ENCODE measurements at places on chromosomes 6 and 20.

- H3K4me3 ChIP-seq = no peak overlapping the region
- H3K27me3 ChIP-seq = no peaks in the 10 kb centered on the region
These were observed 455.1 kb upstream of the HSF2 start for GRCh38 chr6:121944354-121944753.

DNA sequence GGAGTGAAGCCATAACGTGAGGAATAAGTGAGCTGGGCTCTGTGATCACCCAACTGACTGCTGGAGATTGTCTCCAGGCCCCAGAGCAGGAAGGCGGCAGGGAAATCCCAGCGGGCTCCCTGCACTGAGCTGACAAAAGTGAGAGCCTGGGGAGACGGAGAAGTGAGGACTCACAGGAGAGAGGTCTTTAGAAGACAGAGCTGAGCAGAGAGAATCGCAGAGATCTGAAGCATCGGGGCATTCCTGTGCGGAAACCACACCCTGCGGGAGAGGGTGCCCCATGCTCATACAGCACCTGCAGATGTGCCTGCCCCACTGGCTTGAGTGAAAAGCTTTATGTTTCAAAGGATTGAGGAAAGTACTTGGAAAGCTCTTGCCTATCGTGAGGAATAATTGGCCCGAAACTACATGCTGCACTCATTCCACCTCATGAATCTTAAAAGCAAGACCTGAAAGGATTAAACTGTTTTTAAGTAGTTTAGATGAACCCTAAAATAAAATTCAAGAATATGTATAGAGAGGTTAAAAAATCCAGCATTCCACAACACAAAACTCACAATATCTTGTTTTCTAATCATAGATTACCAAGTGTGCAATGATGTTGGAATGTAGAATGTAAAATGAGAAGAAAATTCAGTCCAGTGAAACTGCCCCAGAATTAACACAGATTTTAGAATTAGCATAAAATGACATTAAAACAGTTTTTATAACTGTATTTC is 17.7 kb upstream of the THBS2 start:
- H3K36me3 ChIP-seq = no peaks in the 10 kb centered on the region
- H3K4me3 ChIP-seq = no peak overlapping the region
- H3K27me3 ChIP-seq = no peaks in the 10 kb centered on the region
- H3K4me1 ChIP-seq = no peaks in the 10 kb centered on the region
- DNase-seq = no peak

GRCh38 chr6:16761471-16762267 is 409 bp upstream of the ATXN1 start:
- peak overlapping the region; percentile 44 for H3K4me3 ChIP-seq
- H3K27me3 ChIP-seq = no peaks in the 10 kb centered on the region
- peaks cover 30% of the 10 kb centered on the region for H3K4me1 ChIP-seq
- H3K27ac ChIP-seq = peak overlapping the region; percentile 99
- no peaks in the 10 kb centered on the region for H3K36me3 ChIP-seq
- DNase-seq = peak; percentile 95

DNA sequence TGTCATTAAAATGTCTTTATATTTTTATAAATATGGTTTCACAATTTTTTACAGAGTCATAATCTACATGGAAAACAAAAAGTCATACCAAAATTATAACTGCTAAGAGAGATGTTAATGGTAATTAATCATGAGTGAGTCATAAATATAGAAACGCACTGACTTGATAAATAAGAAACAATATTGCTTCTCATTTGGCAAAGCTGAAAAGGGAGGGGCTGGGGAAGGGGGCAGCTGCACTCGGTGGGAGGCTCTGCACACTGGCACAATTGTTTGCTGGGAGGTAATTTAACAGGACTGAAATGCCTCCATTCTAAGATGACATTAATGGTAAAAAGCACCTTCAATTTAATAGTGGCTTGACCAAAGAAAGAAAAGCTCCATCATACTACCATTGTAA is 133.3 kb upstream of the AGPAT4 start:
- H3K4me1 ChIP-seq = no peaks in the 10 kb centered on the region
- no peaks in the 10 kb centered on the region for H3K27me3 ChIP-seq
- DNase-seq = no peak
- no peaks in the 10 kb centered on the region for H3K36me3 ChIP-seq

DNA sequence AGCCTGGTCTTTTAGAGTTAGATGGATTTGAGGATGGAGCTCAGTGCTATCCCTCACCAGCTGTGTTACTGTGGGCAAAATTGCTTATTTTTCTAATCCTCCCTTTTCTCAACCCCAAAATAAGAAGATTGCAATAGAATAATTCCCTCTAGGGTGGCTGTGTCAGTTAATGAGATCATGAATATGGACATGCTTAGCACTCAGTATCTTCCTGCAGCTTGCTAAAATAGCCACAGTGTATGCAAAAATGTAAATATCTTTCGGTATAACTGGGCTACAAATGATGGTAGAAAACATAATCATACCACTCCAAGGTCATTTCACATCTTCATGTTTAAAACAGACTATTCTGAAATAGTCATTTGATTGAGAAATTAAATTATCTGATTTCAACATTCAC is 35.7 kb downstream of the ZNF334 start:
- no peak overlapping the region for H3K4me3 ChIP-seq
- no peak overlapping the region for H3K27ac ChIP-seq
- H3K27me3 ChIP-seq = no peaks in the 10 kb centered on the region
- H3K36me3 ChIP-seq = no peaks in the 10 kb centered on the region
- no peak for DNase-seq

DNA sequence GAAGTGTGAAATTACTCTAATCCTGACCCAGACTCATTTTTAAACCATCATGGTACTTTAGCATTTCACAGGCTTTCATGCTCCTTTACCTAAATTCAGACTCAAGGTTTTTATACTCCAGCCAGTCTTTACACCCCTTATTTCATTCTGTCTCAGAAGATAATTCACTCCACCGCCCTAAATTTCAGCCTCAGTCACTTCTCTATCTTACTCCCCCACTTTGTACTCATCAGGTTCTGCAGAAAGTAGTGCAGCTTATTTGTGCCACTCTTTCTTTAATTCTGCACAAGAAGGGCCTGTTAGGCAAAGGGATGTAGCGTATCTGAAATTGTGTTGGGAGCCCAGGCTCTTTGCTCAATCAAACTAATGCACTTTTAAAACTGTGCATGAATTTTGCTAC is 205.5 kb downstream of the ARHGAP18 start:
- no peak overlapping the region for H3K27ac ChIP-seq
- no peak for DNase-seq
- H3K27me3 ChIP-seq = no peaks in the 10 kb centered on the region
- H3K36me3 ChIP-seq = no peaks in the 10 kb centered on the region
- no peak overlapping the region for H3K4me3 ChIP-seq

DNA sequence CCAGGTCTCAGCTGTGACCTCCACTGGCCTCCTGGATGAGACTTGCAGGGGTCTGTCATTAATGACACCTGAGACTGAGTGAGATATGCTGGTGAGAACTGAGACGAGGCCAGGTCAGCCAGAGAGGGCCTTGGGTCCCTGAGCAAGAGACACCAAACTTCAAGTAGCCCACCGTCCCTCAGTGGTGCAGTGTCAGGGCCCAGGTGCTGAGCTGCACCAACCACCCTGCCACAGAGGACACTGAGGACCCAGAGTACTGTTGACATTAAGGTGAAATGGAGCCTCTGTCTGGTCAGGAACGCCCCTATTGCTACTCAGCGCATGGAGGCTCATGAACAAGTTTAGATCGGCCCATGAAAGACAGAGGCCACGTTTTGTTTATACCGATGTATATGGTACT is 64.1 kb upstream of the SCP2D1 start:
- no peak overlapping the region for H3K27ac ChIP-seq
- H3K4me3 ChIP-seq = no peak overlapping the region
- DNase-seq = no peak
- no peaks in the 10 kb centered on the region for H3K27me3 ChIP-seq
- peaks cover 4% of the 10 kb centered on the region for H3K36me3 ChIP-seq

GRCh38 chr6:105748737-105749161 is 337.4 kb upstream of the PRDM1 start:
- no peak overlapping the region for H3K4me3 ChIP-seq
- peaks cover 21% of the 10 kb centered on the region for H3K4me1 ChIP-seq
- H3K27me3 ChIP-seq = no peaks in the 10 kb centered on the region

DNA sequence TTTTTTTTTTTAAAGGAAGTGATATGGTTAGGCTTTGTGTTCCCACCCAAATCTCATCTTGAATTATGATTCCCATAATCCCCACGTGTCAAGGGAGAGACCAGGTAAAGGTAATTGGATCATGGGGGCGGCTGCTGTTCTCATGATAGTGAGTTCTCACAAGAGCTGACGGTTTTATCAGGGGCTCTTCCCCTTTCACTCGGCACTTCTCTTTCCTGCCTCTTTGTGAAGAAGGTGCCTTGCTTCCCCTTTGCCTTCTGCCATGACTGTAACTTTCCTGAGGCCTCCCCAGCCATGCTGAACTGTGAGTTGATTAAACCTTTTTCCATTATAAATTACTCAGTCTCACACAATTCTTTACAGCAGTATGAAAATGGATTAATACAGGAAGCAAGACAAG is 64.3 kb downstream of the ZFP64 start:
- H3K27me3 ChIP-seq = no peaks in the 10 kb centered on the region
- no peak overlapping the region for H3K27ac ChIP-seq
- H3K4me3 ChIP-seq = no peak overlapping the region
- no peaks in the 10 kb centered on the region for H3K36me3 ChIP-seq
- no peak for DNase-seq

DNA sequence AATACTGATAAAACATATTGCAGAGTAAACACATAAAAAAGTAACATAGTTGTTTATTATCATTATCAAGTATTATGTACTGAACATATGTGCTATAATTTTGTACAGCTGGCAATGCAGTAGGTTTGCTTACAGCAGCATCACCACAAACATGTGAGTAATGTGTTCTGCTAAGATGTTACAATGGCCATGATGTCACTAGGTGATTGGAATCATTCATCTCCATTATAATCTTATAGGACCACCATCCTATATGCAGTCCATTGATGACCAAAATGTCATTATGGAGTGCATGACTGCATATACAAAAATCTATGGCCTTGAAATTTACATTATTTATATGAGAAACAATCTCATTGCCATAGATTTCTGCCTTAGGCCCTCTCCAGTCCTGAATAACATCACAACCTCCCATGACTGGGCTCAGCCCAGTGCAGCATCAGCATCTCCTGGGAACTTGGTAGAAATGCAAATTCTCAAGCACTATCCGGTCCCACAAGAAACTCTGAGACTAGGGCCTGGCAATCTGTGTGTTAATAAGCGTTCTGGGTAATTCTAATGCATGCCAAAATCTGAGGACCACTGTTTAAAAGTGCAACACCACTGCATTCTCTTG is 352.0 kb upstream of the MARCKS start:
- no peaks in the 10 kb centered on the region for H3K27me3 ChIP-seq
- H3K4me1 ChIP-seq = no peaks in the 10 kb centered on the region
- no peaks in the 10 kb centered on the region for H3K36me3 ChIP-seq
- no peak overlapping the region for H3K27ac ChIP-seq
- no peak for DNase-seq
- H3K4me3 ChIP-seq = no peak overlapping the region

DNA sequence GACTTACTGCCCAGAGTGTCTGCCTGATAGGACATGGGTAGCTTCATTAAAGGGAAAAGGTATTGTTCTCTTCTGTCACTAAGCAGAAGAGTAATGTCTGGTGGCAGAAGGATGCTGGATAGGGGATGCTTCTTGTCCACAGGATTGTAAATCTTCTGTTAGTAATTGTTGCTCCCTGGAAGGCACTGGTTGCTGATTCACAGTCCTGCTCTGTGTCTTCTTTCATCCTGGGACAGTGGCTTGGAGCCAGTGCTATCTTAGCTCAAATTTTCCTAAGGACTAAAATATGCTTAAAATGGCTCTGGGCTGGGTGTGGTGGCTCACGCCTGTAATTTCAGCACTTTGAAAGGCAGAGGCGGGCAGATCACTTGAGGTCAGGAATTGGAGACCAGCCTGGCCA is 48.0 kb downstream of the SYTL3 start:
- H3K27me3 ChIP-seq = no peaks in the 10 kb centered on the region
- H3K4me1 ChIP-seq = peaks cover 3% of the 10 kb centered on the region

- H3K27ac ChIP-seq = no peak overlapping the region
- no peaks in the 10 kb centered on the region for H3K36me3 ChIP-seq
These were observed 39.8 kb downstream of the CD164 start for GRCh38 chr6:109342506-109342905.

DNA sequence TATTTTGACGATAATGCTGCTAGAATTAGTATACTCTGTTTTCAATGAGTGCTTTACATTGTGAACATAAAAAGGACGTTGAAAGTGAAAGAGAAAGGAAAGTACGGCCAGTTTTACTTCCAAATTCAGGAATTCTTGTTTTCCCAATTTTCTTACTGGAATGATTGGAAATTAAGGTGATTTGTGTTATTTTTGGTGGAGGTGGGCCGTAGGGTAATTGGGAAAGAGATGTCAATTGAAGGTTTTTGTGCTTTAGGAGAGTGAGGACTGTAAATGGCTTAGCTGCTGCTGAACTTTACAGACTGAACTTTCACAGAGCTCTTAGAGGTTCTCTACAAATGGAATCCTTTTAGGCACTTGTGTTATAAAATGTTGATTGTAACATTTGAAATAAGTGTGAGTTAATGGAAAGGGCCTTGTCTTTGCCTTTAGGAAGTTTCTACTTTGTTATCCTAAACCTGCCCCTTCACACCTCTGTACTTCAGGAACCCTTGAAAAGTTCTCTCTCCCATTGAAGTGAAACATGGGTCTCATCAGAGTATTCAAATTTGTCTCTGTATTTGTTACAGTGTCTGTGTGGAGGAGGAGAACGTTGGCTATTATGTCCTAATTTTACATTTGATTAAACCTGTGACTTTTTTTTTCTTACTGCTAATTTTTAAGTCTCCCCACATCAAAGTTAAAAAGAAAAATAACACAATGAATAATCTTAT is 256.4 kb downstream of the ARID1B start:
- H3K4me3 ChIP-seq = peak overlapping the region; percentile 30
- H3K4me1 ChIP-seq = peaks cover 34% of the 10 kb centered on the region
- no peak for DNase-seq
- H3K36me3 ChIP-seq = no peaks in the 10 kb centered on the region

DNA sequence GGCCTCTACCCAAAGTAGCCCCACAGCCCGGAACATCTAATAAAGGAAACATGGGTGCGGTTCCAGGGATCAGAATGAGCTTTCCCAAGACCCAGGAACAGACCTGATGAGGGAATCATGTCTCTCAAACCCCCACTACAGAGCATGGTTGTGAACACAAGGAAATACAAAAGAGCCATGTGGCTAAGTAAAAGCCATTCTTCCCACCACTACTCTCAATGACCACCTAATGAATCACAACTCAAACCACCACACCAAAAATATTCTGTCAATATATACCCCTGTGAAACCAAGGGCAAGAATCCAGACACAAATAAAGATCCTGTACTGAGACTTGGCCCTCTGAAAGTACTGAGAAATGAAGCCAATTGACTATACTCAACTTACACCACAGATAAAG is 20.9 kb upstream of the COL21A1 start:
- H3K4me3 ChIP-seq = no peak overlapping the region
- H3K36me3 ChIP-seq = no peaks in the 10 kb centered on the region
- no peaks in the 10 kb centered on the region for H3K27me3 ChIP-seq
- no peaks in the 10 kb centered on the region for H3K4me1 ChIP-seq

- H3K27me3 ChIP-seq = no peaks in the 10 kb centered on the region
- no peak overlapping the region for H3K27ac ChIP-seq
- no peak overlapping the region for H3K4me3 ChIP-seq
- no peaks in the 10 kb centered on the region for H3K4me1 ChIP-seq
- DNase-seq = no peak
These were observed 519.2 kb downstream of the UTRN start for GRCh38 chr6:144804246-144804790.

GRCh38 chr6:49328051-49328744 is 134.9 kb downstream of the MMUT start:
- H3K4me1 ChIP-seq = no peaks in the 10 kb centered on the region
- H3K4me3 ChIP-seq = no peak overlapping the region
- no peak overlapping the region for H3K27ac ChIP-seq
- H3K36me3 ChIP-seq = no peaks in the 10 kb centered on the region
- no peaks in the 10 kb centered on the region for H3K27me3 ChIP-seq

GRCh38 chr6:51463321-51463720 is 624.1 kb downstream of the PKHD1 start:
- H3K27ac ChIP-seq = no peak overlapping the region
- H3K27me3 ChIP-seq = no peaks in the 10 kb centered on the region
- no peak for DNase-seq

All from thyroid gland (tissue), 4 donors.